ENCODE measurements at places on chromosomes 2 and 18.

DNA sequence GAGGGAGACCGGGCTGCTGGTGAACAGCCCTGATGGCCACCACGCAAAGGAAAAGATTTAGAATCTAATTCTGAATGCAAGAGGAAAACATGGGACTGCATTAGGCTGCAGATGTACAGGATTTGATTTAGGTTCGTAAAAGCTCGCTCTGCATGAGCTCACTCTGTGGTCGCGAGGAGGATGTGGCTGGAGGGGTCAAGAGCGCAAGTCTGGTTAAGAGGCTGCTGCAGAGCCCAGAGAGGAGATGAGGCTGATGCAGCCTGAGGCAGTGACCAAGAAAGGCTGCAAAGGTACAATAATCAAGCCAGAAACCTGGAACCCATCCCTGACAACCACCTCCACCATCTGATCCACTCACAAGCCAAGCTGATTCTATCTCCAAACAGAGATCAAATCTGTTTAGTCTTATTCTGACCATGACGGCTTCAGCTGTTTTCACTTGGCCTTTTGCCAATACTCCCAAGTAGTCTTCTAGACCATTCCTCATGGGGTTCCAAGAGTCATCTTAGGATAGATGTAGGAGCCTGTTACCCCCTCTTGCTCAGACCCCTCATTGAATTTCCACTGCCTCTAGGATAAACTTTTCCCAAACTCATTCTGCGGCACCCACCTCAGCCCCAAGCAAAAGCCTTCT lies 58.9 kb upstream of the ARL4C start:
- DNase-seq: no peak

GRCh38 chr2:176056406-176056805 lies 27.4 kb downstream of the EVX2 start:
- no peak for DNase-seq

DNA sequence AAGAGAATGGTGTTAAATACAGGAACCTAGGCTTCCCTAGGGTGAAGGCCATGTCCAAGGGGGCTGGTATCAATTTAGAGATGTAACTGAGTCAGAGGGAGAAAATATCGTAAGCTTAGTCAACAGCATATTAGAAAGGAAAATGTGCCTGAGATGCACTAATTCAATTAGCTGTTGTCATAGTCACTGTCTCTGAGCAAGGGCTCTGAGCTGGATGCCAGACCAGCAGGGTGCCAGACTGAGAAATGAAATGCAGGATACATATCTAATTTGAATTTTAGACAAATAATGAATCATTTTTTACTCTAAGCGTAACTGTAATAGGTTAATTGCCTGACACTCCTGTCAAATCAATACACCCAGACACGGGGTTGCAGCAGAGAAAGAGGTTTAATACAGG lies 11.4 kb upstream of the SLC35F6 start:
- no peak for DNase-seq

- no peak for DNase-seq
Observed at GRCh38 chr2:98912221-98912851, 23.7 kb downstream of the CRACDL start.

DNA sequence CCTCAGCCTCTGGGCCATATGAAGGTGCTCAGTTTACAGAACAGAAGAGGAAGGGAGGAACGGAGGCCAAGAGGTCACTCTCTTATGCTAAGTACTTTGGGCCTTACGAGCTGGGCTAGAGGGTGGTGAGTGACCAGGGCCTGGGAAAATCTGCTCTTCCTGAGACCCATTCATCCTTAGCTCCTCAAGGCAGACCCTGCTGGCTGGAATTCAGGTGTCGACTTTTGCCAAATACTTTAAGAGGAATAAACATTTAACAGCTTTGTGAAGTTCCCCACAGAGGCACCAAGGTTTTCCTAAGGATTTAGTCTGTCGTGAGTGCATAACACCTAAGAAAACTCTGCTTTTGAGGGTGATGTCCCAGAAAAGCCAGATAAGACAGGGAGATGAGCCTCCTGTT lies 129.7 kb upstream of the SIX2 start:
- DNase-seq: no peak
